ENCODE measurements at places on chromosomes 13 and 19.

DNA sequence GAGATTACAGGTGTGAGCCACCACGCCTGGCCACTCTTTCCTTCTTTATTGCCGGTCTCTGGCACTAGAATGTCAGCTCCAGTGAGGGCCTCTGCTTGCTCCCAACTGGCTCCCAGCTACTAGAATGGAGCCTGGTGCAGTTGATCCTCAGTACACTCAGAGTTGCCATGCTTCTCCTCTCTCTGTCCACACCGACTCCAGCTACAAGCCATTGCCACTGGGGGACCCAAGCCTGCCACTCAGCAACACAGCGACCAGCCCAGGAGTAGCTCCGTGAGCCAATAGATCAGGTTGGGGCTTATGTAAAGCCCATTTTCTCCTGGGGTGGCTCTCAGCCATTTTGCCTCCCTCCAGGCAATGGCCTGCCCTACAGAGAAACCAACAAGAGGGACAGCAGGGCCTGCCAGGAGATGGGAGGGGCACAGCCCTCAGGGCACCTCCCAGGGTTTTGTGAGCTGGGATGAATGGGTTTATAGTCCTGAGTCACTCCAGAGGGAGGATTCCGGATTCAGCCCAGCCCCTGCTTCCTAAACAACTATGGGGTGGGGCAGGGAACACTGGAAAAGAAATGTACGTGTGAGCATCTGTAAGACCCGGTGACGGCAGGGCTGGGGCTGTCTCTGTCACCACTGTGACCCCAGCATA, 36.5 kb downstream of the OPA3 start:
- no peak for DNase-seq

- DNase-seq: no peak
These were observed 141.2 kb upstream of the KLHL1 start for GRCh38 chr13:70249332-70250064.

DNA sequence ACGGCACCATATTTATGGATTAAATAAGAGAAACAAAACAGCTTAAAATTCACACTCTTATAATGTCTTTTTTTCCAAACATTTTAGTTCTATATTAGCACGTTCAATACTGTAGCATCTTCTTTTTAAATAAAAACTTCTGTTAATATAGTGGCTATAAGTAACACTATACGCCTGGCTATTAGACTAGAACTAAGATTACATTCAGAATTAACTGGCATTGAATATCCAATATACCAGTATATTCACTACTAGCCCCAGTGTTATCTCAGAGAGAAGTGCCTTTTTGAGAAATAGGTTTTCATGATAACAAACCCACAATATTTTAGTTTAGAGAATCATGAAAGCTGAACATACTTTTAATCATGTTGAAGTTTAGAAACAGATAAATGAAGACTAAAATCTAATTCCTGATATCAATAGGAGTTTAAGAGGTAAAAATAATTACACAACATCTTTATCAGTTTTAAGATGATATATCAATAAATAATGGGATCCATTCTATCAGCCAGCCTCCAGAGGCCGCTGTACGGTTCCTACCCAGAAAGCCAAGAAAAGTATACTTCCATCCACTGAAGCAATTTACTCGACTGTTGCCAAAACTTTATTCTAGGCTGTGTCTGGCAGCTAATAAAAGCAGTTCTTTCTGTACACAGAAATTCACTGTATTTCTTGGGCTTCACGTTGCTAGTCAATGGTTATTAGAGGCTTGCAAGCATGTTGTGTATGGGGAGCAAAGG, 1113.4 kb upstream of the MIR17HG start:
- DNase-seq: no peak

GRCh38 chr13:57704031-57704430, 72.5 kb downstream of the PCDH17 start:
- DNase-seq: no peak

- DNase-seq: no peak
These were observed 50.5 kb downstream of the STARD13 start for GRCh38 chr13:33235078-33235477.

- no peak for DNase-seq
These were observed 59.2 kb downstream of the GJA3 start for GRCh38 chr13:20101467-20102316.

- no peak for DNase-seq
These were observed 17.3 kb upstream of the CLDN10 start for GRCh38 chr13:95535243-95535642.

DNA sequence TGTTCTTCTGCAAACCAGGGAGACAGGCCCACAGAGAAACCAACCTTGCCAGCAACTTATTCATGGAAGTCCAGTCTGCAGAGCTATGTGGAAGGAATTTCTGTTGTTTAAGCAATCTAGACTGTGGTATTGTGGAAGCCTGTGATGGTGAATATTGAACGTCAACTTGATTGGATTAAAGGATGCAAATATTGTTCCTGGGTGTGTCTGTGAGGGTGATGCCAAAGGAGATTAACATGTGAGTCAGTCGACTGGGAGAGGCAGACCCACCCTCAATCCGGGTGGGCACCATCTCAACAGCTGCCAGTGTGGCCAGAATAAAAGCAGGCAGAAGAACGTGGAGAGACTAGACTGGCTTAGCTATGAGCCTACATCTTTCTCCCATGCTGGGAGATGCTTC, 606.0 kb downstream of the EFNB2 start:
- DNase-seq: no peak
